ENCODE measurements at places on chromosomes 11 and 22. TPM values are rescaled to one million over a fixed set of nuclear protein-coding genes. Genes with fewer than 3 reads are reported as not detected.

- DNase-seq, result no peak
Observed at GRCh38 chr11:69659591-69659990, 15.6 kb downstream of the LTO1 start.

DNA sequence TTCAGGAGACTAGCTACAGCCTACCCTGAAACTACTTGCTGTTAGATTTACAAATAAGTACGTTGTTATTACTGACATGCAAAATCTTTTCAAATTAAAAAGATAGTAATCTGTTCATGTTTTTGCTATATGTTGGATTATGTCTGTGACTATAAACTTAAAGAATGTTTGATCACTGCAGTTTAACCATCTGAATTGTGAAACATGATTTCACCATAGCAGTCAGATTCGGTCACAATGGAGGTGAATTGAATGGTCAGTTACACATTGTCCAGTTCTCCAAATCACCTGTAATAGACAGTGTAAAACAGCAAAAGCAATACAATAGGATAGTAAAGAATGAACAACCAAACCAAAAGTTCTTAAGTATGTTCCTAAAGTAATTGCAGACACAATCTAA is 43.3 kb downstream of the CCDC83 start:
- DNase-seq, result no peak

DNA sequence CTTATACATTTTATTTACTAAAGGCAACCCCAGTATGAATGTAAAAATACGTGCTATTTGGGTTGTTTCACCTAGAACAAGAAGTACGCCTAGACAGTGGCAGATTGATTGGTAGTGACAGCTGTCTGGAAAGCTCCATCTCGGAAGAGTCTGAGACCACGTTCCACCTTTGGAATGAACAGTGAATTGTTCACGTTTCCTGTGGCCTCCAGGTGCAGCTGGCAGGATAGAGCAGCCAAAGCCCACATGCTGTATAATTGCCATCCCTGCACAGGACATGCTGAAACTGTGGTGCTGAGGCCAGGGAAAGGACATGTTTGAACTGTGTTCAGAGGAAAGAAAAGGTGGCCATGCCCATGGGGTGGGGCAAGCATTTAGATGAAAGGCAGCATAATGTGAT is 218.7 kb upstream of the MTNR1B start:
- DNase-seq, result no peak

GRCh38 chr11:2758751-2759150 is 59.0 kb upstream of the KCNQ1OT1 start:
- DNase-seq, result no peak

The APIP gene
- total RNA-seq, result 91.1 TPM
